GM23338 (cell line): ENCODE measurements at places on chromosomes 11 and 22.
A peak's percentile ranks its signal among the peaks of the same experiment; 100 is the strongest.

DNA sequence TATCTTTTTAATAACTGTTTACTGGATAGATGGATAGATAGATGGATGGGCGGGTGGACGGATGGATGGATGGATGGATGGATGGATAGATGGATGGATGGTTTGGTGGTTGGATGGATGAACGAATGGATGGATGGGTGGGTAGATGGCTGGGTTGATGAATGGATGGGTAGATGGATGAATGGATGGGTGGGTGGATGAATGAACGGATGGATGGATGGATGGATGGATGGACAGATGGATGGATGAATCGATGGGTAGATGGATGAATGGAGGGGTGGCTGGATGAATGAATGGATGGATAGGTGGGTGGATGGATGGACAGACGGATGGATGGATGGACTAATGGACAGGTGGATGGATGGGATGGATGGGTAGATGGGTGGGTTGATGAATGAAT lies 13.8 kb upstream of the SLC22A12 start:
- no peak for DNase-seq

GRCh38 chr11:96647621-96648020 lies 257.8 kb downstream of the JRKL start:
- no peak for DNase-seq

GRCh38 chr11:32343325-32344008 lies 91.9 kb downstream of the WT1 start:
- DNase-seq = no peak

DNA sequence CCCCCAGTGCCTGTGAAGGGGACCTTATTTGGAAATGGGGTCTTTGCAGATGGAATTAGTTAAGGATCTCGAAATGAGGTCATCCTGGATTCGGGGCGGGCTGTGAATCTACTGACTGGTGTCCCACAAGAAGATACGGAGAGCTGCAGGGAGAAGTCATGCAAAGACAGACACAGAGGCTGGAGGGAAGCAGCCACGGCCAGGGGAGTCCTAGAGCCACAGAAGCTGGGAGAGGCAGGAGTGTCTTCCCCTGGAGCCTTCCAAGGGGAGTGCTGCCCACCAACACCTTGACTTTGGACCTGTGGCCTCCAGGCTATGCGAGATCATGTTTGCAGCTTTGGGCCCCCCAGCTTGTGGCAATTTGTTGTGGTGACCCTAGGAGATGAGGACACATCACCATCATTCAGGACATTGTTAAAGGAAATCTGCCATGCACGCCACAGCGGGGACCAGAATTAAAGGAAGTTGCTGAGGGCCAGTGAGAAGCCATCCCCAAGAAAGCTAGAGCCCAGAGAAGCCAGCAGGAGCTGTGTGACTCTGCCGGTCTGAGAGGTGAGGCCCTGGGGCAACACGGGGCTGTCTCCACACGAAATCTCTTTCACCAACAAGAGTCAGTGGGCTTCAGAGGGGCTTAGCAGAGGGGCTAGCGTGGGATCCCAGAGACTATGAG lies 434.7 kb downstream of the BRD1 start:
- no peak for DNase-seq

GRCh38 chr22:31086703-31087330 lies 5.7 kb downstream of the SMTN start:
- DNase-seq = no peak

GRCh38 chr11:67286621-67287333 lies 2.3 kb upstream of the ANKRD13D start:
- peak; percentile 40 for DNase-seq

DNA sequence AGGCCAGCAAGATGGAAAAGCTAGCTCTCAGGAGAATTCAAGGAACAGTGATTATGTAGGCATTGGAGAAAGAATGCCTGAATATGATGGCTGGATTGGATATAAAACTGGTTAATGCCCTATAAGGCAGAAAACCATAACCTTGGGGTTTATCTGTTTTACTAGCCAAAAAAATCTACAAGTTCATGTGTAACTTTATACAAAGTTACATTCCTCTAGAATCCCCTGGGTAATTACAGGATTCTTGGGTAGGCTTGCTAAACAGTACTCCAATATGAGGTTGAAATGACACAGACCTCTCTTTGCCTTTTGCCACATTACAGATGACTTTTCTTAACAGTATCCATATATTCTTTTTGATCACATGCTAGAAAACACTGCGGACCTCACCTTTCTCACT lies 26.0 kb downstream of the TSPAN18 start:
- DNase-seq = no peak

GRCh38 chr11:73384531-73384871 lies 8.3 kb downstream of the RELT start:
- DNase-seq = no peak

DNA sequence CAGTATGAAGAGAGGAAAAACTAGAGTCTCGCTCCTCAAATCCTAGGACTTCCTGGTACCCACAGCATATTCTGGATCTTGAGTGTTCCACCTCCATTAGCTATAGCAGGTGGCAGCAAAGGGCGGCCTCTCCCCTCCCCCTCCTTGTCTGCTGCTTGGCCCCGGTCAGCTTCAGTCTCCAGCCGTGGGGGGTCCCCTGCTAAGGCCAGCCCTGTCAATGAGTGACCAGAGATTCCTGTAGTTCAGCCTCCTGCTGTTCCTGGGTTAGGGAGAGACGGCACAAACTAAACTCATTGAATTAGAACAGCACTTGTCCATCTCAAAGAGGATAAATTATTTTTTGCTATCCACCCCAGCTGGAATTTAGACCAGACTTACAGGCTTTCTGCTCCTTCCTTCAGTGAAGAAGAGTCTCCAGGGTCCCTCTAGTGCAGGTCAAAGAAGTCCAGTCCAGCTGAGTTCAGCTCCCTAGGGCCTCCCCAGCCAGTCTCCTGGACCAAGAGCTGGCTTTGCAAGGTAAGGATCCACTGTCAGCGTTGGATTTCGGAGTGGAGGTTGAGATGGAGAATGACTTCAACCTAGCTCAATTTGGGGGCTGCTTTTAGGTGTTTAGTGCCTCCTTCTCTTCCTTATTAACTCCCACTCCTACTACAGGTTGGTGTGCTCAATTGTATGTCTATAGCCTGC lies 1.1 kb upstream of the PHLDB1 start:
- peak; percentile 46 for DNase-seq

- peak; percentile 86 for DNase-seq
Observed at GRCh38 chr22:25057013-25057881, 104.7 kb downstream of the KIAA1671 start.
